Mesothelial cell of epicardium (in vitro differentiated cells): ENCODE measurements at places on chromosomes 11 and 22. TPM values are rescaled to one million over a fixed set of nuclear protein-coding genes. Genes with fewer than 3 reads are reported as not detected.

DNA sequence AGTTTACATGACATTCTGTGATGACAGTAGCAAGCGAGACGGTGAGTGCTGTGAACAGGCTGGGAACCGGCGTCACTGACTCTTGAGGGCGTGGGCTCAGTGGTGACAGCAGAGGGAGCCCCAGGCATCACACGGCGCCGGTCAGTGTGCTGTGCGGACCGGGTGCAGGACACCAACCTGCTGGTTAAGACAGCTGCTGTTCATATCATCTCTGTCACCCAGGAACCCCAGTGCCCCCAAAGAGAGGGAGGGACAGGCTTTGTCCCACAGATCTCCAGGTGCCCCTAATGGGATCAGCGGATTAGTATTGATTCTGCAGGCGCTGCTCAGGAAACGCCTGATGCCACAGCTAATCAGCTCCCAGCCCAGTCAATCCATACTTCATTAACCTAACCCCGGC is 18.4 kb downstream of the B3GAT1 start:
- H3K4me1 ChIP-seq: no peaks in the 10 kb centered on the region
- no peak overlapping the region for H3K4me3 ChIP-seq
- no peaks in the 10 kb centered on the region for H3K36me3 ChIP-seq
- peaks cover 14% of the 10 kb centered on the region for H3K27me3 ChIP-seq
- DNase-seq: no peak
- no peak overlapping the region for H3K27ac ChIP-seq

- DNase-seq: no peak
- H3K36me3 ChIP-seq: peaks cover 24% of the 10 kb centered on the region
- no peak overlapping the region for H3K4me3 ChIP-seq
- no peak overlapping the region for H3K27ac ChIP-seq
- no peaks in the 10 kb centered on the region for H3K27me3 ChIP-seq
These were observed 53.9 kb upstream of the PHOX2A start for GRCh38 chr11:72297828-72298227.

EHBP1L1 gene
- 30.4 to 35.2 TPM (median 33.8 TPM) in 3 replicates for total RNA-seq

DNA sequence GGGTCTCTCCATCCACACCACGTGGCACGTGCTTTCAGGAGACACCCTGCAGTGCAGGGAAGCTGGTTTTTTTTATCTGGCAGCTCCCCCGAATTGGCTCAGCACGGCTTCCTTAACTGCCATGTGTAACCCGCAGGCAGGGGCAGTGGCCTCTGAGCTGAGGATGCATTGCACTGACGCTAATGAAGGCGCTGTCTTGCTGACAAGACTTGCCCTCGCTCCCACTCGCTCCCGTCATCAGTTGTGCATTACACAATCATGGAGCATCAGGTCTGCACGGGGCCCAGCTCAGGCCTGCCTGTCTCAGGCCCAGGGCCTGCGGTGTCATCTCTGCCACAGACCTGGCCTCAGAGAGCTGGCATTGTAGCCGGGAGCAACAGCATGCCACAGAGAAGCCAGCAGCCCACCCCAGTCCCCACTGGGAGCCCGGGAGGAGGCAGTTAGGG is 95.9 kb downstream of the ARHGAP8 start:
- H3K4me1 ChIP-seq: no peaks in the 10 kb centered on the region
- H3K36me3 ChIP-seq: peaks cover 39% of the 10 kb centered on the region
- H3K4me3 ChIP-seq: no peak overlapping the region
- DNase-seq: no peak
- H3K27me3 ChIP-seq: no peaks in the 10 kb centered on the region
- no peak overlapping the region for H3K27ac ChIP-seq

DNA sequence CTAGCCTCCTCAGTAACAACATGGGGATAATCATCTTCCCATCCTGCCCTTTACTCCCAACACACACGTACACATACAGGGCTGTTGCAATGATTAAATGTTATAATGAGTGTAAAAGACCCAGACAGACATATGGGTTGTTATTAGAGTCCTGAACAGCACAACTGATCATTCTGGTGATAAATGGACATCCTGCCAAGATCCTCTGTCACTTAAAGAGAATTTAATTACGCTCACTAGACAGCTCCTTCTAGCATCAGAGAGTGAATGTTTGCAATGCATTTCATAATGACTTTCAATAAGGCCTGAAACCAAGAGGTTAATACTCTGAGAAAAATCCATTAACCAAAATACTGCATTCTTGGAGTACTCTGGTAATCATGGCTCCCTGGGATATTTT is 115.8 kb downstream of the KCNC1 start:
- H3K27ac ChIP-seq: no peak overlapping the region
- H3K4me3 ChIP-seq: no peak overlapping the region
- no peaks in the 10 kb centered on the region for H3K36me3 ChIP-seq
- H3K27me3 ChIP-seq: no peaks in the 10 kb centered on the region
- DNase-seq: no peak

GRCh38 chr11:78993802-78994430 is 419.3 kb upstream of the NARS2 start:
- peaks cover 22% of the 10 kb centered on the region for H3K4me1 ChIP-seq
- no peak for DNase-seq
- peaks cover 12% of the 10 kb centered on the region for H3K36me3 ChIP-seq
- H3K27me3 ChIP-seq: no peaks in the 10 kb centered on the region

SLC22A8 gene
- total RNA-seq: not detected in 3 replicates

GRCh38 chr11:129950101-129951091 is 52.2 kb downstream of the PRDM10 start:
- H3K27me3 ChIP-seq: no peaks in the 10 kb centered on the region
- DNase-seq: no peak
- H3K27ac ChIP-seq: peak overlapping the region; percentile 23
- no peak overlapping the region for H3K4me3 ChIP-seq
- peaks cover 12% of the 10 kb centered on the region for H3K36me3 ChIP-seq

TSSC4 gene
- 79.3 to 84.7 TPM (median 82.2 TPM) in 3 replicates for total RNA-seq

DNA sequence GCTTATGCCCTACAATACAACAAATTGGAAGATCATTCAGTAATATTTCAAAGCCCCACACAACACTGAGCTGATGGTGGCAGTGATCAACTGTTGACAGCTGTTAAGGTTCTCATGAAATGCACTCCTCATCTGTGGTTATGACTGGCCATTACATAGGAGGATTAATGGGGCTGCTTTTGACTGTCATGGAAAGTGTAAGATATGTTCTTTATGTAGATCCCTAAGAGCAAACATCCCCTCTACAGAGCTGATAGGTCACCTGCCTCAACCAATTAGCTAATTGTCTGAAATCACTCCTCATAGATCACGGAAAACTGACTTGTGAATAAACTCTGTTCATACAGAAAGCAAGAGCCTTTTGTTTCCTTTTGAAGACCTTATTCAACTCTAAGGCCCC is 78.1 kb downstream of the GAB2 start:
- peaks cover 36% of the 10 kb centered on the region for H3K4me1 ChIP-seq
- H3K27me3 ChIP-seq: no peaks in the 10 kb centered on the region
- peaks cover 10% of the 10 kb centered on the region for H3K36me3 ChIP-seq
- no peak for DNase-seq
- no peak overlapping the region for H3K4me3 ChIP-seq
- H3K27ac ChIP-seq: peak overlapping the region; percentile 41

DNA sequence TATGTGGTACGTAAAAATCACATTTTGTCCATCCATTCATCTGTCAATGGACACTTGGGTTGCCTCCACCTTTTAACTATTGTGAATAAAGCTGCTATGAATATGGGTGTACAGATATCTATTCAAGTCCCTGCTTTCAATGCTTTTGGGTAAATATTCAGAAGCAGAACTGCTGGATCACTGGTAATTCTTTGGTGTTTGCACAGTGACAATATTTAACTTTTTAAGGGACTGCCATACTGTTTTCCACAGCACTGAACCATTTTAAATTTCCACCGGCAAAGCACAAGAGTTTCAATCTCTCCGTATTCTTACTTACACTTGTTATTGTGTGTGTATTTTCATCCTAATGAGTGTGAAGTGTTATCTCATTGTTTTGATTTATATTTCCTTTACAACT is 79.4 kb downstream of the RBFOX2 start:
- H3K36me3 ChIP-seq: peaks cover 3% of the 10 kb centered on the region
- H3K4me3 ChIP-seq: no peak overlapping the region
- no peak overlapping the region for H3K27ac ChIP-seq
- no peaks in the 10 kb centered on the region for H3K4me1 ChIP-seq
- no peaks in the 10 kb centered on the region for H3K27me3 ChIP-seq

- H3K27me3 ChIP-seq: no peaks in the 10 kb centered on the region
- H3K4me3 ChIP-seq: no peak overlapping the region
- DNase-seq: no peak
- H3K4me1 ChIP-seq: peaks cover 25% of the 10 kb centered on the region
These were observed 123.1 kb downstream of the ARHGAP42 start for GRCh38 chr11:100810146-100810545.

- H3K4me3 ChIP-seq: no peak overlapping the region
- no peak for DNase-seq
- no peaks in the 10 kb centered on the region for H3K36me3 ChIP-seq
- peaks cover 6% of the 10 kb centered on the region for H3K4me1 ChIP-seq
These were observed 221.2 kb upstream of the PLET1 start for GRCh38 chr11:112481893-112482292.

DNA sequence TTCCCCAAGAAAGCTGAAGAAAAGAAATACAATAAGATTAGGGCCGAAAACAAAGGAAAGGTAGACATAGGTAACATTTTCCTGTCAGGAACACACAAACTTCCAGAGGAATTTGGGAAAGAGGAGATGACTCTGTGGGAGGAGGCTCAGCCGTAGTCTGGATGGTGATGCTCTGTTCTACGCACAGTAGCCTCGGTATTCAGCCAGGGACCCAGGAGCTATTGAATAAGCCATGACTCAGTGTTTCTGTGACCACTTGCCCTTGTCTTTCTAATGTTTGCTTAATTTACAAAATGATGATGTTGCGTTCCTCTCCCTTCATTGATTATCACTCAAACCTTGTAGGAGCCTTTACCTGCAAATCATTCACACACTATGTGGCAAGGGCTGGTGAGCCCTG is 745.0 kb downstream of the NTM start:
- H3K4me1 ChIP-seq: no peaks in the 10 kb centered on the region
- no peaks in the 10 kb centered on the region for H3K36me3 ChIP-seq
- no peak for DNase-seq
- peaks cover 70% of the 10 kb centered on the region for H3K27me3 ChIP-seq
- H3K27ac ChIP-seq: no peak overlapping the region

- no peak for DNase-seq
- H3K27ac ChIP-seq: no peak overlapping the region
- H3K36me3 ChIP-seq: peaks cover 1% of the 10 kb centered on the region
- H3K4me3 ChIP-seq: no peak overlapping the region
- no peaks in the 10 kb centered on the region for H3K27me3 ChIP-seq
- peaks cover 2% of the 10 kb centered on the region for H3K4me1 ChIP-seq
These were observed 8.0 kb downstream of the POLD4 start for GRCh38 chr11:67345247-67345919.

DNA sequence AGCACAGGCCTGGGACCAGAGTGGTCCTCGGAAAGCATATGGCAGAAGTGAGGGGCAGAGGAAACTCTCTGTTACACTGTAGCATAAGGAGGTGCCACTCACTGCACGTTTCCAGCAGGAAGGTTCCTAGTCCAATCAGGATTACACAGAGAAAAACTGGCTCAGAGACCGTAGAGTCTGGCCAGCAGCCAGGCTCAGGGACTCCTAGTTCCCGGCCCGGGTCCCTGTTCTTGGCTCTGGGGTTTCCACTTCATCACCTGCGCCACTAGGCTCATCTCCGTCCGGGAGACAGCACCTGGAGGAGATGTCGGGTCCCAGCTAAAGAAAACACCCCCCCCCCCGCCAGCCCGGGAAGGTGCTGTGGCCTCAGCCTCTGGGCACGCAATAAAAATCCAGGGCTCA is 1.1 kb downstream of the TTLL12 start:
- no peak for DNase-seq
- peak overlapping the region; percentile 70 for H3K4me3 ChIP-seq
- peaks cover 25% of the 10 kb centered on the region for H3K4me1 ChIP-seq
- H3K27me3 ChIP-seq: peaks cover 4% of the 10 kb centered on the region

DNA sequence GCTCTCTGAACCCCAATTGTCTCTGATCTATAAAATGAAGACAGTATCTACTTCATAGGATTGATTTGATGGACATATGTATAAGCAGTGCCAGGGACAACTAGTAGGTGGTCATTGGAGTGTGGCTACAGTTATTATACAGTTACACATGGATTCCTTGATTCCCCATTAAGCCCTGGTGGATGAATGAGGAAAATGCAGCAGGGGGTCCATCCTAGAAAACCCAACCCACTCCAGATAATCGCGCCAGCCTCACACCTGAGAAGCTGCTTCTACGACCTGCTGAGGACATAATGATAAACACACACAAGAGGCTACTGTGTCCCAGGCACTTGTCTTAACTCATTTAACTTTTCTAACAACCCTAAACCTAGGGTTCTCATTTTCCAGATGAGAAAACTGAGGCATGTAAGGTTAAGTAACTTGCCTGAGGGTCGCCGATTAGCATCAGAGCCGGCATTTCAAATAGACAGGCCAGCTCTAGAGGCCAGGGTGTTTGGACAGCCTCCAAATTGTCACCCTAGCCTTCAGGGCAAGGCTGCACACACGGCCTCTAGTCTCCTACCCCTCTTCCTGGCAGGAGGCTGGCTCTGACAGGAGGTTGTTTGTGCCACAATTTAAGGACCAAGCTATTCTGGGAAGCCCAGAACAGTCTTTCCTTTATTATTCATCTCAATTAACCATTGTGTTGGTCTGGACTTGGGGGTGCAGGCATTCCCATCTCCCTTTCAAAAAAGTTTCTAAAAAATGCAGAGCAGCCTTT is 3.8 kb upstream of the C11orf91 start:
- H3K4me3 ChIP-seq: no peak overlapping the region
- peaks cover 4% of the 10 kb centered on the region for H3K27me3 ChIP-seq

KCNQ1 gene
- 6.9 to 8.5 TPM (median 8.4 TPM) in 3 replicates for total RNA-seq

GRCh38 chr11:17563231-17563646 is 16.2 kb downstream of the OTOG start:
- H3K36me3 ChIP-seq: no peaks in the 10 kb centered on the region
- peak; percentile 35 for DNase-seq
- H3K4me3 ChIP-seq: no peak overlapping the region
- H3K27ac ChIP-seq: no peak overlapping the region
- H3K27me3 ChIP-seq: peaks cover 28% of the 10 kb centered on the region
- peaks cover 6% of the 10 kb centered on the region for H3K4me1 ChIP-seq

GRCh38 chr22:44889255-44889878 is 120.4 kb downstream of the PHF21B start:
- no peaks in the 10 kb centered on the region for H3K4me1 ChIP-seq
- H3K27ac ChIP-seq: no peak overlapping the region
- no peak for DNase-seq
- no peak overlapping the region for H3K4me3 ChIP-seq
- H3K36me3 ChIP-seq: no peaks in the 10 kb centered on the region

KRTAP5-7 gene
- 0.18 to 0.43 TPM (median 0.25 TPM) in 3 replicates for total RNA-seq

FAT3 gene
- total RNA-seq: 35.1 to 39.1 TPM (median 35.5 TPM) in 3 replicates

DNA sequence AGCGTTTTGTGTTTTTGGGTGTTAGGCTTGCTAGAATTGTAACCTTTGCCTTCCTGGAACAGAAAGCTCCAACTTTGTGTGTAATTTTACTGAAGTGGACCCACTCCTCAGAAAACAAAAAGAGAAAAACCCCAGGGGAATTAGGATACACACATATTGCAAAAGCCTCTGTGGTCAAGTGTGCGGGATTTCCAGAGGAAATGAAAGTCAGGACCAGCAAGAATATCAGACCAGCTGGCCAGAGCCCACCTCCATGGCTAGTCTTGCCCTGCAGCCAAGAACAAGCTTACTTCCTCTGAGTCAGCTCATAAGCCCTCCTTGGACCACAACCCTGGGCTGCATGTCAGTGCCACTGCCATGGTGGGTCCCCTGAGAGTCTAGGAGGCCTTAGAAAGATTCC is 37.0 kb upstream of the FTH1 start:
- H3K4me1 ChIP-seq: peaks cover 5% of the 10 kb centered on the region
- H3K36me3 ChIP-seq: peaks cover 6% of the 10 kb centered on the region
- H3K27me3 ChIP-seq: no peaks in the 10 kb centered on the region
- H3K27ac ChIP-seq: no peak overlapping the region
- DNase-seq: no peak
- H3K4me3 ChIP-seq: no peak overlapping the region

SYT7 gene
- 7.6 to 9.4 TPM (median 8.3 TPM) in 3 replicates for total RNA-seq

- no peak overlapping the region for H3K27ac ChIP-seq
- DNase-seq: no peak
- no peaks in the 10 kb centered on the region for H3K36me3 ChIP-seq
- peaks cover 15% of the 10 kb centered on the region for H3K27me3 ChIP-seq
These were observed 2.2 kb upstream of the SIGIRR start for GRCh38 chr11:416757-417621.

CLMP gene
- 16.3 to 18.9 TPM (median 18.0 TPM) in 3 replicates for total RNA-seq
